ENCODE measurements at places on chromosomes 11 and 22. TPM values are rescaled to one million over a fixed set of nuclear protein-coding genes. Genes with fewer than 3 reads are reported as not detected.

DNA sequence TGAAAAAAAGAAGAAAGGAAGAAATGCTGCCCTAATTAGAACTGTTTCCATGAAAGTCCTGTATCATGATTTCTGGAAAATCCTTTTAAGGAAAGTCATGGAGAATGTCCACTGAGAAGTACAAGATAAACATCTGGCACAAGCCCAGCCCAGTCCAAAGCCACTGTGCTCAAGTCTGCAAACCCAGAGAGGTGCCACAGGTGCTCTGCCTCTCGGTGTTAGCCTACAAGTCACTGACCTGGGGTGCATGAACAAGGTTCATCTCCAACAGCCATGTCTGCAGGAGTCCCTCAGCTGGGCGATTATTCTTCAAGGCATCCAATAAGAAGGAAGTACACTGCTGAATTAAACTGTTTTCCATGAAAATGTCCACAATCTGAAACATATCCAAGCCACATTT is 51.1 kb upstream of the SLC25A1 start:
- no peak for DNase-seq

Gene DPAGT1
- total RNA-seq: 13.4 TPM

Gene TUB
- total RNA-seq: 41.3 TPM

- no peak for DNase-seq
Measured at GRCh38 chr11:13775471-13775870, 107.0 kb downstream of the FAR1 start.

GRCh38 chr11:109864834-109865547 is 228.2 kb upstream of the ZC3H12C start:
- no peak for DNase-seq

- no peak for DNase-seq
Measured at GRCh38 chr22:18977824-18978425, 41.8 kb upstream of the PRODH start.

GRCh38 chr11:134587345-134587744 is 175.3 kb upstream of the B3GAT1 start:
- DNase-seq: no peak

Gene DBX1
- total RNA-seq: 5.3 TPM

DNA sequence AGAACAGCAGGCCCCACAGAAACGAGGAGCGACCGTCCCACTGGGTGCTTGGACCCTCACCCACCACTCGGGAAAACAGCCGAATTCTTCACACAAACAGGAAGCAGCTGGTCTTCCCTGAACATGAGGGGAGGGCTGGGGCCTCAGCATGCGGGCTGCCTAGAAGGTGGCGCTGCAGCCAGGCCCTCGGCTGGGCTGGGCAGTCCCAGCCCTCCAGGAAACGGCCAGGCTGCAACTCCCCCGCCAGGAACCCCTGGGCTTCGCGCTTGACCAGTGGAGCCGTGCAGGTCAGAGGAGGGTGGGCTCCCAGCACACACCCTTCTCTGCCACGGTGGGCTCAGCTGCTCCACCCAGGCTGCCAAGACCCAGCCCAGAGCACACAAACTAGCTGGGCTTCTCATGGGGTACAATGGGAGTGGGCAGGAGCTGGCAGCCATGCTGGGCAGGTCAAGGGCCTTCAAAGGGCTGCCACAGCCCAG is 29.6 kb downstream of the IGF2 start:
- DNase-seq: no peak

- DNase-seq: no peak
Measured at GRCh38 chr11:42913731-42914130, 398.1 kb upstream of the API5 start.

DNA sequence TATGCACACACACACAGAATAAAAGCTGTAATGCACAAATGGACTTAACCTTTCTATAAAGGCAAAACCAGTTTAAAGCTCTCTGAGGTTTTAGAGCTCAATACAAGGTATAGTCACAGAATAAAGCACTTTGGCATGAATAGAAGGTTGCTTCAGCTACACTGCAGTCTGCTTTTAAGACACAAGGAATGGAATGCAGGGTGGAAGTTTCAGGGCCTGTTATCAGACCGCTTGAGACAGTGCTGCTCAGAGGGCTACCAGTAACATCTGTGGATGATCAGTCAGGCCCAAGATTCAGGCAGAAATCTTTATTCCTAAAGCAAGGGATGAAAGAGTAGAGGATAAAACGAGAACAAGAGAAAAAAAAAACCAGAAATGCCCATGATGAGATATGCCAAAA is 46.7 kb downstream of the CD44 start:
- peak; percentile 54 for DNase-seq

DNA sequence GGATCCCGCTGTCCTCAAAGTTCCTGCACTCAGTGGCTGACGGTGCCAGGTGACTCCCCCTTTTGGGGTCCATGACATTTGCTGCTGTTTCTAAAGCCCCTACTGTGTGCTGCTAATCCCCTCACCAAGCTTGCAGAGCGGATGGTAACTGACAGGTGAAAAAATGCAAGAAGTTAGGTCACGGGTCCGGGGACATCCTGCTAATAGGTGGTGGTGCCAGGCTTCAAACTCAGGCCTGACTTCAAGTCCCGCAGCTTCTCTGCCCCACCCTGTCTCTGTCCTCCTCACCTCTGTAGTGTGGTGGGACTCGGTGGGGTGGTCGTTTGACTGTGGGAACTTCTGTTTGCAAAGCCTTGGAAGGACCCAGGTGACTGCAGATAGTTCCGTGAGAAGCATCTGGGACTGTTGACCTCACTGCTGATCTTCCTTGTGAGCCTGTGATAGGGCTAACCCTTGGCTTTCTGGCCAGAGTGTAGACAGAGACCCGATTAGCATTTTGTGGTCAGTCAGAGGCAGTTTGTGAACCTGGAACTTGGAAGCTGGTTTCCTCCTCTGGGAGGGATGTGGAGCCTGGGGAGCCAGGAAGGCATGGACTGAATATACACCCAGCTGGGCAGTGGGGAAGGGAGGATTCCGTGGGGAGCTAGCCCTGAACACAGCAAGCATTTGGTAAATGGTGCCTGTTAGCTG is 115.4 kb upstream of the OR4B1 start:
- DNase-seq: no peak

GRCh38 chr11:299951-300735 is 817 bp upstream of the IFITM5 start:
- DNase-seq: peak; percentile 78

GRCh38 chr11:2160736-2161259 is at the start of gene INS:
TSS of gene INS (minus strand) at chr11:2161209. CDS start at chr11:2160971, 238 bp downstream.
- DNase-seq: no peak

DNA sequence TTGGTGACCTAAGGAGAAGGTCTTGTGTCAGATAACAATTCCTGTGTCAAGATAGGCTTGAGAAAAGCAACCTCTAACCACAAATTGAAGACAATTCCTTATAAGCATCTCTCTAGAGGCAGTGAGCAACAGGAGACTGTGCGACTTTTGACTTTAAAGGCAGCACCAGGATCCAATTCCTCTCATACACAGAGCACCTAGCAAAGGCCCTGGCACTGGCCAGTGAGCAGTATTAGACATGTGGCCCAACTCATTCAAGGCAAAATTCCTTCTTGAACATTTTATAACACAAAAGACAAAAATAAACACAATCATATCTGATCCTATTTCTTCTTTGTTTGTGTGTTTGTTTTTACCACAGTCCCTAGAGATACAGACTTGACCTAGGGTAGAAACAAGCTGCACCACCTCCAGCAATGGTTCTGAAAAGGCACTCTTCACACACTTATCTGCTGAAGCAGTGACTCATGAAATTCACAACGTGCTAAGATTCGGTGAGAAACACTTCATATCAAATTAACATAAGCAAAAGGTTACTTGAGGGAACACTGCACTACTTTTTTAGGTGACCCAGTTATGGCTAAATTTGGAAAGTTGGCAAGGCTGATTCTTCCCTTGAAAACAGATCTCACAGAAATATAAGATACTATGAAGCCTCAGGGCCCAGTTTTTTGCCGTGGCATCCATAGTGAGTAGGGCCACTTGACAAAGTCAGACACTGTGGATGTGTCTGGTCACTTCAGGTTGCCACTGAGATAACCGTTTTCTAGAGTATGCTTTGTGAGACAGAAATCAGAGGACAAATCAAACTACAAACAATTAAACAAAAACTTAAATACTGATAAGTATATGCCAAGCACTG is 1018.9 kb downstream of the DLG2 start:
- DNase-seq: no peak

- no peak for DNase-seq
Measured at GRCh38 chr11:83092488-83093384, 21.0 kb upstream of the RAB30 start.

DNA sequence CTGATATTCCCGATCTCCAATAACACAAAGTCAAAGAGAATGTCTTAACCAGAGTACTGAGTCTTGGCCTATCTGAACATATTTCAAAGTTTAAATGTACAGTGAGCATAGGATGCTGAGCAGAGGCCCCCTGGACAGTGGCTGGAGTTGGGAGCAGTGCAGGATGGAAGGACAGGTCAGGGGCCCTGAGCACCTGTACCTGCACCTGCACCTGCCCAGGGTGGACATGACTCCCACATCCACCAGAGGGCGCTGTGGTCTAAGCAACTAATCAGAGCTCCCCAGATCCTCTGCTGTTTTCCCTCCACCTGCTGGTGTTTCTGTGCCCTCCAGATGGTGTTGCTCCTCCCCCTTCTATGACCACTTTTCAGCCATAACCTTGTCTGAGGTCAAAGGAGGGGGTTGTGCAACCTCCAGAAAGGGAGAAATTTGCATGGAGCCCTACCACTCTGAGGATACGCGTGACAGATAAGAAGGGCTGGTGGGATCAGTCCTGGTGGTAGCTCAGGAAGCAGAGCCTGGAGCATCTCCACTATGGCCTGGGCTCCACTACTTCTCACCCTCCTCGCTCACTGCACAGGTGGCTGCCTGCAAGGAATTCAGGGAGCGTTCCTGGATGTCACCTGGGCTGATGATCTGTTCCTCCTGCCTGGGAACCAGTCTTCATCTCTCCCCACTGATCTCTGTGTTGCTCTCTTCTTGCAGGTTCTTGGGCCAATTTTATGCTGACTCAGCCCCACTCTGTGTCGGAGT is 49.1 kb upstream of the VPREB1 start:
- peak; percentile 90 for DNase-seq

- no peak for DNase-seq
Measured at GRCh38 chr11:21289686-21290085, 620.3 kb downstream of the NELL1 start.

Gene THY1
- total RNA-seq: 49.2 TPM

Gene MYO7A
- 0.97 TPM for total RNA-seq

GRCh38 chr22:22689621-22690345 is 45.4 kb downstream of the GGTLC2 start:
- DNase-seq: no peak

DNA sequence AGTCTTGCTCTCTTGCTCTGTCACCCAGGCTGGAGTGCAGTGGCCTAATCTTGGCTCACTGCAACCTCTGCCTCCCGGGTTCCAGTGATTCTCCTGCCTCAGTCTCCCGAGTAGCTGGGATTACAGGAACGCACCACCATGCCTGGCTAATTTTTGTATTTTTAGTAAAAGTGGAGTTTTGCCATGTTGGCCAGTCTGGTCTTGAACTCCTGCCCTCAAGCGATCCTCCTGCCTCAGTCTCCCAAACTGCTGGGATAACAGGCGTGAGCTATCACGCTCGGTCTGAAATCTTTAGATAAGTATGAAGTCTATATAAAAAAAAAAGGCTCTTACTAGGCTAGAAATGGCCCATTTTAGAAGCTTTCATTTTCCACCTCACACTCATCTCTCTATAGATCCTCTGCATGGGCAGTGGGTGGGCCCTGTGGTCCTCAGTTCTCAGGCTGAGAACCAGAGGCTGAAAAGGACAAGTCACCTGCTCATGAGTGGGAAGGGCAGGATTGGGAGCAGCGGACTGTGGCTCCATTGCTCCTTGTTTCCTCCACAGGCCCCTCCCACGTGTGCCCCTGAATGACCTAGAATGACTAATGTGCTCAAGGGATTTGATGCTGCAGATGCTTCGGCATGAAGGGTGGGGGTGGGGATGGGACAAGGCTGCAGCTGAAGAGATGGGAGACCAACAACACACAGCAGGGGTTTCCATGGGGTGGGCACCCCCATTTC is 19.8 kb upstream of the PRAME start:
- no peak for DNase-seq

Gene LRRC10B
- total RNA-seq: 0.74 TPM

DNA sequence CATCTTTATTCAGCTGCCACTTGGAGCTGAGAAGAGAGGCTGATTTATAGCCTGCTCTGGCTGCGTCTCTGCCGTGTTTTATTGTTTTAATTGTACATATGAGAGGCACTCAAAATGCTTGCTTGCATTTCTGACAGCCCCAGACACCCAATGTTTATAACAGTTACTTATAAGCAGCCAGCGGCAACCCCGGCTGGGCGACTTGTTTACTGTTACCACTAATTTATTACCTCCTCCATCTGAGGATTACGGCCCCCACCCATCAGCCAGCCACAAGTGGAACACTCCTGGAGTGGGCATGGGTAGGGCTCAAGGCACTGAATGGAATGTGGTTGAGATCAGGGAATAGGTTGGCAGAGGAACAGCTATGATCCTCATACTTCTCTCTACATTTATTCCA is 61.2 kb downstream of the CLPB start:
- no peak for DNase-seq

Gene ALDH3B1
- total RNA-seq: 0.12 TPM

GRCh38 chr11:2860636-2861035 is 24.9 kb downstream of the CDKN1C start:
- DNase-seq: no peak

Gene UBE2L3
- 51.9 TPM for total RNA-seq

Gene THRSP
- not detected for total RNA-seq

Gene TMPRSS13
- 0.22 TPM for total RNA-seq

Gene ARHGEF12
- total RNA-seq: 24.9 TPM

- no peak for DNase-seq
Measured at GRCh38 chr22:49234459-49234858, 593.2 kb downstream of the BRD1 start.

GRCh38 chr11:1326435-1327063 is 17.1 kb upstream of the TOLLIP start:
- no peak for DNase-seq

Measured in neural progenitor cell (in vitro differentiated cells).